ENCODE measurements at places on chromosomes 11 and 22. TPM values are rescaled to one million over a fixed set of nuclear protein-coding genes. Genes with fewer than 3 reads are reported as not detected.

DNA sequence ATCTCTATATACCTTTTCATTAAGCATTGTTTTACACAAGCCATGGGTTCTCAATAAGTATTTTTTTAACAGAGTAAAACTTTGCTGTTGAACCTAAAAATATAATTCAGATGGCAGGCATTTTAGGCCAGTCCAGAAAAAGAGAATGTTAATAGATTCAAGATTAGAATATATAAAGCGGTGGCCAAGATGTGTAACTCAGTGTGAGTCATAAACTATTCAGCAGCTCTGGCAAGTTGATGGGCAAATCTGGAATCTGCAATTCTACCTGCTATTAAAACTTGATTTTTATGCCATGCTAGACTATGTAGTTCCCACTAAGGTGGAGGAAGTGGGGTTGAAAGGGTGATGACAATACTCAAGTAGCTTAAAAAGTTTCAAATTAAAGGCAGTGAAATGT lies 45.4 kb downstream of the CASP12 start:
- DNase-seq: no peak
- H3K27ac ChIP-seq: no peak overlapping the region
- H3K27me3 ChIP-seq: no peaks in the 10 kb centered on the region
- no peaks in the 10 kb centered on the region for H3K4me1 ChIP-seq
- no peak overlapping the region for H3K4me3 ChIP-seq
- no peaks in the 10 kb centered on the region for H3K36me3 ChIP-seq

- no peak overlapping the region for H3K27ac ChIP-seq
- no peaks in the 10 kb centered on the region for H3K36me3 ChIP-seq
- peaks cover 22% of the 10 kb centered on the region for H3K4me1 ChIP-seq
- no peak overlapping the region for H3K4me3 ChIP-seq
- H3K27me3 ChIP-seq: no peaks in the 10 kb centered on the region
- DNase-seq: no peak
Observed at GRCh38 chr11:10287766-10288715, 6.0 kb downstream of the SBF2 start.

- H3K27me3 ChIP-seq: no peaks in the 10 kb centered on the region
- no peaks in the 10 kb centered on the region for H3K36me3 ChIP-seq
- no peak overlapping the region for H3K4me3 ChIP-seq
Observed at GRCh38 chr22:33573479-33573878, 346.8 kb downstream of the LARGE1 start.

GRCh38 chr11:76147106-76147740 lies 59.1 kb downstream of the WNT11 start:
- peaks cover 16% of the 10 kb centered on the region for H3K4me1 ChIP-seq
- H3K4me3 ChIP-seq: no peak overlapping the region
- H3K36me3 ChIP-seq: no peaks in the 10 kb centered on the region
- no peak for DNase-seq
- H3K27me3 ChIP-seq: no peaks in the 10 kb centered on the region

DNA sequence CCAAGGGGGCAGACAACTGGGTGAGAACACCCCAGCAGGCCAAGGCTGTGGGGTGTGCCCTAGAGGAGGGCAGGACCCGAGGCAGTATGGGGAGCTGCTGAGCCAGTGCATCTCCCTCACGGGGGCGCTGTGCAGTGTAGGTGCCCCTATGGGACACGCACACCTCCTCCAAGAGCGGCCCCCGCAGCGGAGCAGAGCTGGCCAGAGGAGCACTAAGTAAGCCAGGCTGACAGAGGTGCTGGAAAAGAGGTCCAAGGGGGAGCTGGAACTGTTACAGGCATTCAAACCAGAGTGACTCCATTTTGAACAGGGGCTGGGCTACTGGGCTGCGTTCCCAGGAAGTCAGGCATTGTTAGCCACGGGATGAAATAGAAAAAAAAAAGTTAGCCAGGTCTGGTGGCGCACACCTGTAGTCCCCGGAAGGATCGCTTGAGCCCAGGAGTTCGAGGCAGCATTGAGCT lies 41.8 kb downstream of the TST start:
- peaks cover 3% of the 10 kb centered on the region for H3K4me1 ChIP-seq
- peak; percentile 79 for DNase-seq
- H3K27me3 ChIP-seq: no peaks in the 10 kb centered on the region
- peak overlapping the region; percentile 47 for H3K4me3 ChIP-seq

GRCh38 chr11:1546077-1546535 lies 26.0 kb downstream of the DUSP8 start:
- peaks cover 20% of the 10 kb centered on the region for H3K4me1 ChIP-seq
- peak overlapping the region; percentile 80 for H3K27ac ChIP-seq
- H3K27me3 ChIP-seq: peaks cover 27% of the 10 kb centered on the region
- peak; percentile 79 for DNase-seq
- H3K4me3 ChIP-seq: no peak overlapping the region

GRCh38 chr11:96019810-96020747 lies 96.2 kb upstream of the MTMR2 start:
- no peak overlapping the region for H3K4me3 ChIP-seq
- H3K4me1 ChIP-seq: no peaks in the 10 kb centered on the region
- DNase-seq: no peak
- no peaks in the 10 kb centered on the region for H3K27me3 ChIP-seq
- no peak overlapping the region for H3K27ac ChIP-seq

DNA sequence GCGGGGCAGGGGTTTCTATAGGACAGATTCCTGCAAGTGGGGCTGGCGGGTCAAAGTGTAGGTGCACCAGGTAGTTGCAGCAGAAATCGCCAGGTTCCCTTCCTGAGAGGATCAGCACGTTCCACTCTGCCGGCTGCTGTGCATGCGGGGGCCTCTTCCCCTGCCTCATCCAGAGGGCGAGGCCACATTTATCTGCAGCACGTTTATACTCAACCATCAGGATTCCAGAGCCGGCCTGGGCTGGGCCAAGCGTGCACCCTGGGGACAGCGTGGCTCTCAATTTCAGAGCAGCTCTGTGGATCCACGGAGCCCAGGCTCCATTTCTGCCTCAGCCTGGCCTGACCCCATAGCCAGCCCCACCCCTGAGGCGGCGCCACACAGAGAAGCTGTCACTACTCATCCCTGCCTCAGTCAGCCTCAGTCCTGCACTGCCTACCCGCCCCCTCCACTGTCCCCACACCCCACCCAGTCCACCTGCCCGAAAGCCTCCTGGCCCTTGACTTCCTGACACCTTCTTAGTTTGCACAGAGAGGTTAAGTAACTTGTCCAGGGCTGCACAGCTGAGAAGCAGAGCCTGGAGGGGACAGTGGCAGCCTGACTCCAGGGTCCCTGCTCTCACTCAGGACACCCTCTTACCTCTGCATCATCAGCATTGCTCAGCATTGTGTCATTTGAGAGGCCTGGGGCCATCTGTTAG lies 45.9 kb upstream of the RTL6 start:
- no peak overlapping the region for H3K4me3 ChIP-seq
- H3K4me1 ChIP-seq: peaks cover 9% of the 10 kb centered on the region
- H3K27ac ChIP-seq: no peak overlapping the region
- peak; percentile 43 for DNase-seq

- H3K4me1 ChIP-seq: no peaks in the 10 kb centered on the region
- H3K4me3 ChIP-seq: no peak overlapping the region
- no peaks in the 10 kb centered on the region for H3K27me3 ChIP-seq
- no peak overlapping the region for H3K27ac ChIP-seq
Observed at GRCh38 chr22:31022516-31022915, 53.5 kb downstream of the TUG1 start.

- no peak overlapping the region for H3K27ac ChIP-seq
- no peaks in the 10 kb centered on the region for H3K4me1 ChIP-seq
- no peaks in the 10 kb centered on the region for H3K27me3 ChIP-seq
- H3K4me3 ChIP-seq: no peak overlapping the region
Observed at GRCh38 chr11:1341928-1342524, 32.6 kb upstream of the TOLLIP start.

- H3K36me3 ChIP-seq: no peaks in the 10 kb centered on the region
- no peak overlapping the region for H3K4me3 ChIP-seq
- H3K4me1 ChIP-seq: no peaks in the 10 kb centered on the region
- DNase-seq: no peak
- H3K27me3 ChIP-seq: no peaks in the 10 kb centered on the region
- H3K27ac ChIP-seq: no peak overlapping the region
Observed at GRCh38 chr22:40449676-40450035, 79.3 kb downstream of the SGSM3 start.

GRCh38 chr11:74909812-74910211 lies 39.1 kb downstream of the XRRA1 start:
- DNase-seq: no peak
- no peak overlapping the region for H3K4me3 ChIP-seq
- no peak overlapping the region for H3K27ac ChIP-seq
- no peaks in the 10 kb centered on the region for H3K4me1 ChIP-seq

GRCh38 chr11:12399355-12399754 lies 22.0 kb downstream of the PARVA start:
- H3K4me1 ChIP-seq: peaks cover 28% of the 10 kb centered on the region
- H3K27me3 ChIP-seq: no peaks in the 10 kb centered on the region
- H3K36me3 ChIP-seq: no peaks in the 10 kb centered on the region
- DNase-seq: no peak

DNA sequence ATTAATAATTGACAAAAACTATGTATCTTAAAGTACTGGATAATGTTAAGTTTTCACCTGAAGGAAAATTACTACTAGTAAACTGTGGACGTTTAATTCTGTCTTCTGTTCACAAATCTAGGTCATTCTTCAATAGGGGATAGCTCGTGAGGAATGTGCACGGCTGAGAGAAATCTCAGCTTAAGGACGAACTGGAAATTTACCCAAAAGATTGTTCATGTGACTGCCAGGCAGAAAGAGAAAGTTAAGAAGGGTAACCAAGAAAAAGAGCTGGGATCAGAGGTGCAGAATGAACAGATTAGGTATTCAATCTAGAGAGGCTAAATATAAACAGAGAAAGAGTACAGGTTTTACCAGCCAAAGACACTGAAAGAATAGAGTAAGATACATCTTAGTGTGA lies 245.3 kb downstream of the CASP12 start:
- no peaks in the 10 kb centered on the region for H3K36me3 ChIP-seq
- no peaks in the 10 kb centered on the region for H3K4me1 ChIP-seq
- H3K4me3 ChIP-seq: no peak overlapping the region
- H3K27ac ChIP-seq: peak overlapping the region; percentile 4

DNA sequence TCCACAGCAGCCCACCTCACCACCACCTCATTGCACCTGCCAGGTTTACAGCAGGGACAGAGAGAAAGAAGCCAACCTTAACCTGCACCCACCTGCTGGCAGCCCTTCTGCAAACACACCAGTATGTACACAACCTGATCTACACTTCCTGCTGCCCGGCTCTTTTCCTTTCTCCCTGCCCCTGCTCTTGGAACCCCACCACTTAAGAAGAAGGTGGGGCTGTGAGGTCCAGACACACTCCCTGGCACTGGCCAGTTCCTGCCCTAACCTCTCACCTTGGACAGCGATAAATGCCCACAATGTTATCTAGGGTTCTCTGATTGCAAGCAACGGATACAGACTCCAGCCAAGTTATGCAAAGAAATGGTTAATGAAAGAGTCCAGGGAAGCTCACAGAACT lies 10.8 kb upstream of the SLC35C1 start:
- no peak overlapping the region for H3K4me3 ChIP-seq
- no peaks in the 10 kb centered on the region for H3K27me3 ChIP-seq
- no peak for DNase-seq
- H3K36me3 ChIP-seq: no peaks in the 10 kb centered on the region
- H3K4me1 ChIP-seq: no peaks in the 10 kb centered on the region

DNA sequence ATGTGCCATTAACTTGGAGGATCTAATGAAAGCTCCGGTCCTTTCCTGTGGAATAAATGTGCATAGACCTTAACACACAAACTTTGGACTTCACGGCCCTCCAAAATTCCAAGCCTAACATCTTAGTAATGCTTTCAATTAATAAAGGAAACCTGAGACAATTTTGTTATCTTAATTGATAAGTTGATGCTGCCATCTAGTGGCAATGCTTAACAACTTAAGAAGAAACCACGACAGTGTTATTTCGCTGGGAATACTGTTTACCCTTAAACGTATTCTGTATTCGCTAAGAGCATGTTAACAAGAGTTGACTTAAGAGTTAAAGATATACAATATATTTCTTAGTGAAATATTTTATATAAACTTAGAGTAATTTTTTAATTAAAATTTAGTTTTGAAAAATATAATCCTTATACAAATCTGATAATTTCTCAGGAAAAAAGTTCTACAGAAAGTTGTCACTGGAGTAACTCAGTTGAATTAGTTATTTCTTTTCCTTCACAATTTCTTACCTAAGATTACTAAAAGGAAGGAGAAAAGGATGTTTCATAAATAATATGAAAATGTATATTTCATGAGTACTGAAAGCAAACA lies 35.0 kb upstream of the OR9G4 start:
- H3K36me3 ChIP-seq: no peaks in the 10 kb centered on the region
- DNase-seq: peak; percentile 82
- H3K4me3 ChIP-seq: no peak overlapping the region
- H3K27me3 ChIP-seq: no peaks in the 10 kb centered on the region

DNA sequence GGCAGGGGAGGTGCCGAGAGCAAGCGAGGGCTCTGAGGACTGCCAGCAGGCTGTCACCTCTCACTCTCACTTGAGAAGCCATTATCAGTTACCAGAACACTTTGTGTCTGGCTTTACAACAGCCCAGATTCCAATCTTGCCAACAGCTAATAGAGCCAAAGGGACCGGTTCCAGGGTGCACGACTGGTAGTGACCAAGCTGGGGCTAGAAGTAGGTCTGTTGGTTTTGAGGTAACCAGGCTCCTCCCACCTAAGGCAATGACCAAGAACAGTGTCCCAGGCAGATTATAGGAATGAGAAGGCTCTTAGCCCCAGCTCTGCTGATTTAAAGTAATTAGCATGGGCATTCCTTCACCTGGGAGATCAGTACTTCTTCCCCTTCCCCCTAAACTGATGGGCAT lies 7.2 kb upstream of the IL10RA start:
- H3K4me1 ChIP-seq: no peaks in the 10 kb centered on the region
- no peaks in the 10 kb centered on the region for H3K27me3 ChIP-seq
- H3K36me3 ChIP-seq: no peaks in the 10 kb centered on the region
- H3K27ac ChIP-seq: no peak overlapping the region
- no peak for DNase-seq

DNA sequence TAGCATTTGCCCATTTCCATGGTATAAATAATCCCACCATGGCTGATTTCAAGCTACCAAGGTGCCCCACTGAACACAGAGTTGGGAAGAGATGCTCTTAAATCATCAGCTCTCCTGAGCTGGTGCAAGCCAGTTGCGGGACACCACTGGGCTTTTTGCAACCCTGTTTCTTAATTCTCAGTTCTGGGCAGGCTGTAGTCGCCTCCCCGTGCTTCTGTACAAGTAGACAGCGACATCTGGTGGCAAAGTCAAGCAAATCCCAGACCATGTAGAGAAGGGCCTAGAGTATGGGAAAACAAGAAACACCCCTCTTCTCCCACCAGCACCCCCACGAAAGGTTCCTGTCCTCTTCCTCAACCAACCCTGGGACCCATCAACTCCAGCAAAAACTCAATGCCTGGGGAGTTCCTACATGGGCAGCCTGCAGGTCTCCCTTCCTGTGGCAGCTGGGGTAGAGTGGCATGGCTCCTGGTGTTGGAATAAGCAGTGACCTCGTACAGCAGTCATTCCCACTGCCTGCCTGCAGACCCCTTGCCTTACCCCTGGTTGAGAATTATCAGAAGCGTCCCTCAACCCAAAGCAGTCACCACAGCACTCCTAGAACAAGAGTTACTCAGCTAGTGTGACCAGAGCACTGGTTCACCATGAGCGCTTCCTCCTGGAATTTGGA lies 68.4 kb downstream of the IGLL5 start:
- H3K27me3 ChIP-seq: peaks cover 9% of the 10 kb centered on the region
- peak; percentile 87 for DNase-seq
- no peak overlapping the region for H3K27ac ChIP-seq
- H3K36me3 ChIP-seq: no peaks in the 10 kb centered on the region

The OR5P2 gene
- 0.54 TPM for polyA plus RNA-seq

The APOBEC3B gene
- polyA plus RNA-seq: 11.0 TPM

The FXYD2 gene
- polyA plus RNA-seq: 93.8 TPM

The CCT8L2 gene
- polyA plus RNA-seq: not detected

The MPEG1 gene
- not detected for polyA plus RNA-seq

The CRYBB3 gene
- polyA plus RNA-seq: not detected

The WBP2NL gene
- not detected for polyA plus RNA-seq

The APOA1 gene
- polyA plus RNA-seq: 5,326 TPM

The MPPED2 gene
- polyA plus RNA-seq: 7.9 TPM

Measured in hepatocyte (in vitro differentiated cells).